Midbrain (tissue), 1 donor: ENCODE measurements at places on chromosomes 4 and X.

DNA sequence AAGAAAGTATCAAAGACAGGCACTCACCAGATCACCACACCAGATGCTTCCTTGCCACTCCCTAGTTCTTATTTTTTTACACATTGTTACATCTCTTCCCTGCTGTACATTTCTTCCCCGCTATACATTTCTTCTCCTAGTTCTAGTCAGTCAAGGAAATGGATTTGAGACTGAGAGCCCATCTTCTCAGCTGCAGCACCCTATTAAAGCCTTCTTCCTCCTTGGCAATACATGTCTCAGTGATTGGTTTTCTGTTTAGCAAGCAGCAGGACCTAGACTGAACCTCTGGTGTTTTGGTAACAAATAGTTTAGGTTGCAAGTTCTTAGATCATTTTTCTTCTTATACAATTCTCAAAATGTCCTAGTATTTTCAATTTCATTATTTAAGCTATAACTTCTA lies 35.3 kb upstream of the KLHL8 start:
- no peak for DNase-seq

- DNase-seq, result no peak
Observed at GRCh38 chr4:172344308-172344938, 531.2 kb downstream of the GALNTL6 start.

DNA sequence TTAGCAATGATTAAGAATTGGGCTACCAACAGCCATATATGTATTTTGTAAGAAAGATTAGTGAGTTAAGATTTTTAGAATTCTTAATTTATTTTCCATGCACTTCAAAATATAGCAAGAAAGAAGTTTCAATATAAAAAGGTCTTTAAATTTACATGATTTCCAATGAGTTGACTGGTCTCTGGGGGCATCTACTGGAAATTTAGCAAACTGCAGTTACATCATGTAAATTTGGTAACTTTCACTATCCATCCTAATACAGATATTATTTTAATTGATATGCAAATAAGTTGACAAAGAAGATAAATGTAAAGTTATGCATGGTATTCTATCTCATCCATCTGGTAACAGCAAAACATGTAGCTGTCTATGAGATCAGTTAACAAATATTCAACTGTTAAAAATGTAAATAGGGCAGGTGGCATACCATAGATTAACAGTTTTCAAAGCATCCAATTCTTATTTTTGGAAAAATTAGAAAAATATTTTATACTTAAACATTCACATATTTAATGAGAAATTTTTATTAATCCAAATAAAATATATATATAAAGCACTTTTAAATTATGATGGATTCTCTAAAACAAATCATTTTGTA lies 29.1 kb downstream of the TTC29 start:
- DNase-seq, result peak; percentile 54

DNA sequence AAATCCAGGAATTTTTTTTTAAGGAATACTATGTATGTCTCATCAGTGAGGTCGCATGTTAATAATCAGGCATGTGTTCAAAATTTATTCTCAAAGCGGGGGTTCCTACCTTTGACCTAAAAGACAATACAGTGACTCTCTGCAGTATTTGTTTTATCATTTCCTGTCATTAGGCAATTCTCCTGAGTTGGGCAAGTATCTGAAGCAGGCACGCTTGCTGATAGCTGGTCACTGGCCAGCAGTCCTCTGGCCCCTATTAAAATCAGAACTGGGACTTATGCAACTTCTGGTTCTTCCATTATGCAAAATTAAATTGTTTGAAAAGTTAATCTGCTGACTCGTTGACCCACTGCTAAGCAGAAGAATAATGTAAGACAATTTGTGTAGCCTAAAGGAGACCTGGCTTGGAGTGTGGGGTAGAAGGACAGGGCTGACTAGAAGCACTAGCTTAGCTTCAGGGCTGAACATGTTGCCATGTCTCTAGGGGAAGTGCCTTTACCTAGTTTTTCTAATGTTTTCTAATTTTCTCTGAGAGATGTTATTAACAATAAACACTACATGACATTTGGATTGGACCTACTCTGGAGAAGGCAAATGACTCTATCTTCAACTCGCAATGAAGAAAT lies 36.0 kb upstream of the GABRA2 start:
- no peak for DNase-seq

DNA sequence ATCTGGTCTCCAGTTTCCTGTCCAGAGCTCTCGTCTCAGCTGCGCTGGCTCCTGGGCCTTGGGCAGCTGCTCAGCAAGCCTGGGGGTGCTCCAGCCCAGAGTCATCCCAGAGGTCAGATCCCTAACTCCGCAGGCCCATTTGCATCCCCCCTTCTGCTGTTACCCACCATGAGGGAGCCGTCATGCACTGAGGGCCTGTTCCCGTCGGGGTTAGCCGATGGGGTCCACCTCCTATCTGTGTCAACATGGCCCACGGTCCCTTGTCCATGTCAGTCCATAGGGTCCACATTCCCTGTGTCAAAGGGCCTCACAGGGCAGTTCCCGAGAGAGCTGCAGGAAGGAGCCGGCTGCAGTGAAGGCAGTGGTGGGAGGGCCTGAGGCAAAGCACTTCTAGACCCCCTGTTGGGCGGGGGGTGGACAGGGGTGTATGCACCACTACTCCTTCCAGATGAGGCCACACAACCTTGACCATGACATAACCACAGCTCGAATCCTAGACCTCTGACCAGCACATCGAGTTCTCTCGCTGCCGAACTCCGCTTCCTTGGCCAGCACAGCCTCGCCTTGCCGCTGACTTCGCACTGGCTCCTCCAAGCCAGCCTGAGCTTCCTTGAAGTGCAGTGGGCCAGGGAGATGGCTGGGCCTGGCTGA lies 24.9 kb downstream of the WDR1 start:
- DNase-seq, result no peak

- DNase-seq, result no peak
Observed at GRCh38 chr4:175253184-175253902, 335.2 kb downstream of the ADAM29 start.

DNA sequence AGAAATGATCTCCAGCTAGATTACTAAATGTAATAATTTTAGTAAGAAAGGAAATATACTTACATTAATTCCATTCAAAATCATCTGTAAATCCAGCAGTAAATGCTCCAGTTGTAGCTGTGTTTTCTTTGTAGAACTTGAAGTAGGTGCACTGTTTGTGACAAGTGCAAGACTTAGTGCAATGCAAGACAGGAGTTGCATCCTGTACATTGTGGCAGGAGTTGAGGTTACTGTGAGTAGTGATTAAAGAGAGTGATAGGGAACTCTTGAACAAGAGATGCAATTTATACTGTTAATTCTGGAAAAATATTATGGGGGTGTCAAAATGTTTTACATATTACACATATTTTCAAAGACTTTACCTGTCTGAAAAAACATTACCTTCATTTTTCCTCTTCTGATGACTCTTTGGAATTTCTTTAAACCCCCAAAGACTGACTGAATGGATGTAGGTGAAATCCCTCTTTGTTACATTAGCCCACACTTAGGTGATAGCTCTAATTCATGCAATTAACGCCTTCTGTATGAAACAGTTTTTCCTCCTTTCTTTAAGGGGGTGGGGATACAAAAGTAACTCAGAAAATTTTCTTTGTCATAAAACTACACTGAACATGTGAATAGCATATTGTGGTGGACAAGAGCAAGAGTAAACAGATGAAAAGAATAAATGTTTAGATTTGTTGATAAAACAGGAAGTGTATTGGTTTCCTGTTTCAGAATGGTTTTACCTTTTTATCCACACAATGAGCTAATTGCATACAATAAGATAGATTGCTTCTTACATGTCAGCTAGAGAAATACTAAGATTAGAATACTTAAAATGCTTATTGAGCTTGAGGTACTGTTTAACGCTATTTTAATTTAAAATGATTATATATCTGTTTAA lies at the start of gene IL2:
IL2 (minus strand) TSS at position 495 of the 886 bp plus-strand sequence; CDS start at position 210, 285 bp downstream.
- DNase-seq, result no peak
